ENCODE measurements at places on chromosomes 13 and 19.

- DNase-seq = no peak
Observed at GRCh38 chr13:81757348-81757970, 1416.5 kb upstream of the SPRY2 start.

DNA sequence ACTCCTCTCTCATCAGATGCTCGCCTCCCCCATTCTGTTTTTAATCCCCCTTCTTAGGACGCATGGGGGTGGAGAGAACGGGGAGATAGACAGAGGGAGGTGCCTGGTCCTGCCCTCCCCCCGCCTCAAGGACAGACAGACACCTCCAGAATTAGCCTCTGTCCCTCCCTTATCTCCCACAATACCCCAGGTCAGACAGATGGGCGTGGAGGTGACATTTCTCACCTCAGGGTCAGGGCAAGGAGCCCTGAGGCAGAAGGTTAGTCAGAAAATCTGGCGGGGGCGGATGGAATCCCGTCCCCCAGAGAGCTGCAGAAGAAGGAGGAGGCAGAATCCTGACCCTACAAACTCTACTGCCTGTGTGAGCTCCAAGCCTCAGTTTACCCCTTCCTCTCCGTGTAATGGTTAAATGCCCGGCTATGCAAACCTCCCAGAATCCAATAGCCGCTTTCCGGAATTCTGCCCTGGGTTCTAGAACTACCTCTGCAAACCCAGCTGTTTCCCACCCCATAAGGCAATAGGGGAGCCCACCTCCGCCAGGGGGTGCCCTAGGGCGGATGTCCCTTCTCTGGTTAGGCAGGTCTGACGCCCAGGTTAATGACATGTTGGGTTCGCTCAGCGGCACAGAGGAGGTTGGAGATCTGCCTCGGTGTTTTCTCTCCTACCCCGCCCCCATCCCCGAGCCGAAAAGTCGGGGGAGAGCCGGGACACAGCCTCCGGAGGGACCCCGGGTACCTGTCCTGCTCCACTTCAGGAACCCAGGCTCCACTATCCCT, 900 bp downstream of the PPP1R13L start:
- DNase-seq = peak; percentile 12

- no peak for DNase-seq
Observed at GRCh38 chr19:17599780-17600179, 44.3 kb downstream of the COLGALT1 start.

- DNase-seq = peak; percentile 98
Observed at GRCh38 chr13:102402290-102402689, 442 bp upstream of the FGF14 start.

GRCh38 chr13:50672025-50672424, 171.5 kb downstream of the DLEU7 start:
- no peak for DNase-seq

DNA sequence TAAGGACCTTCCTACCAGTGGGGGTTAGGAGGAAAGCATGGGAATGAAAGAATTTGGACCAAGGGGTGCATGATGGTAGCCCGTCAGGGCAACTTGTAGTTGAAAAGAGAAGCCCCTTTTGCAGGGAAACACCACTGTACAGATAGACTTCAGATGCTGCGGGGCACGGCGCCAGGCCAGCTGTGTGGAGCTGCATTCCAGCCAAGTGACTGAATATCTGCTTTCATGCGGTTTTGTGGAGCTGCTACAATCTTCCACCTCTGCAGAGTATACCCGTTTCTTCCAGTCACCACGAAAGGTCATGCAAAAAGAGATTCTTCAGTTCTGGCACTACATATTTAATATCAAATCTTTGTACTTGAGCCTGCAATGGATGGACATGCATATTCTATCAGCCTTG, 104.7 kb downstream of the RGCC start:
- no peak for DNase-seq

DNA sequence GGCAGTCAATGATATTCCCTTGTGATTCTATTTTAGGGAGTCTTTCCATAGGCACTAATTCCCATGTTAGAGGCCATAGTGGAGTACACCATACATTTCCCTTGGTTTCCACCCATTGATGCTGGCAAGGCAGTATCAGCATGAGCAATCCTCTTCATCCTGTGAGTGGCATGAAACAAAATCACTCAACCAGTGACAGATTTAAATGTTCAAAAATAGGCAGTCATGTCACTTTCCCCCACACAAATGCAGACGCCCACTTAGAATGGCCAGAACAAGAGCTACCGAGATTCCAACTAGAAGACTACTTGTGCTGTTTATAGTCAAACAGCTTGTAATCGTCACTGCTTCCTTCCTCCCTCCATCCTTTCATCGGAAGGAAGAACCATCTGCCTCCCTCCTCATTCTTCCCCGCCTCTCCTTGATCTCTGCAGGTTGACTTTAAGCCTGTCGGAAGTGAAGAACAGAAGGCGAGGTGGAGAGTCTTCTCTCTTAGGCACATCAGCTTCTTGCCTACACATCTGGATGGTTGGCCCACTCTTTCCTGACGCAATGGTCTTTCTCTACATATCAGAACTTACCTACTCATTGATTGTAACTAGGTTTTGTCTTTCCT, 22.6 kb downstream of the RASL11A start:
- no peak for DNase-seq

- no peak for DNase-seq
Observed at GRCh38 chr13:50358231-50359040, 343.2 kb downstream of the KCNRG start.

DNA sequence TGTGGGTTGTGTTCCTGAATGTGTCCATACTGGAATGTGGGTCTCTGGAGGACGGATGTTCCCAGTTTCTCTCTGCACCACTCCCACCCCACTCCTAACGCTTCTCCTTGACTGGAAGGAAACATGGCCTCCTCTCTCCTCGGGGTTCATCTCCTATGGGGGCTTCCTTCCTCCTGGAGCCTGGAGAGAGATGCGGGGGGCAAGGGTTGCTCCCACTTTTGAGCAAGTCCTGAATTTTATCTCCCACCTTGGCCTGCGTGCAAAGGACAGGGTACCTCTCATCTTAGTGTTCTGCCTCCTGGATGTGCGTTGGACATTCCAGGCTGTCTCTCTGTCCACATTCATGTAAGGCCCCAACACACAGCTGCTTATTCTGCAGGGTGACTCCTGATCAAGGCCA, 52.5 kb upstream of the UQCRFS1 start:
- no peak for DNase-seq

DNA sequence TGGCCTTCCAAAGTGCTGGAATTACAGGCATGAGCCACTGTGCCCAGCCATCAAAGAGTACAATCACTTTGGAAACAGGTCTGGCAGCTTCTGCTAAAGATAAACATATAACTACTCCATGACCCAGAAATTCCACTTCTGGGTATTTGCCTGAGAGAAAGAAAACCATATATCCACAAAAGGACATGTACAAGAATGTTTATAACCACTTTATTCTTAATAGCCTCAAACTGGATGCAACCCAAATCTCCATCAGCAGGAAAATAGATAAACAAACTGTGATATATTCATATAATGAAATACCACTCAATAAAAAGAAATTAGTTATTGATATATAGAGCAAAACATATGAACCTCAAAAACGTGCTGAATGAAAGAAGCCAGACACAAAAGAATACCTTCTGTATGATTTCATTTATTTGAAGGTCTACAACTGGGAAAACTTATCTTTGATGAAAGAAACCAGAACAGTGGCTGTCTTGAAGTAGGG, 40.5 kb downstream of the TEX26 start:
- DNase-seq = no peak

DNA sequence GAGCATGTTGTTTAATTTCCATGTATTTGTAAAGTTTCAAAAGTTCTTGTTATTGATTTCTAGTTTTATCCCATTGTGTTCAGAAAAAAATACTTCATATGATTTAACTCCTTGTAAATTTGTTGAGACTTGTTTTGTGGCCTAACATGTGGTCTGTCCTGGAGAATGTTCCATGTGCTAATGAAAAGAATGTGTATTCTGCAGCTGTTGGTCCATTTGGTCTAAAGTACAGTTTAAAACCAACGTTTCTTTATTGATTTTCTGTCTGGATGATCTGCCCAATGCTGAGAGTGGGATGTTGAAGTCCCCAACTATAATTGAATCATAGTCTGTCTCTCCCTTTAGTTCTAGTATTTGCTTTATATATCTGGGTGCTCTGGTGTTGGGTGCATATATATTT, 34.9 kb upstream of the TPP2 start:
- DNase-seq = no peak

GRCh38 chr13:21465710-21466160, 6.6 kb upstream of the ZDHHC20 start:
- no peak for DNase-seq

GRCh38 chr19:33796164-33796875, at the start of gene KCTD15:
KCTD15 (plus strand) TSS chr19:33796870; CDS start chr19:33800455, 3,585 bp downstream.
- DNase-seq = peak; percentile 62

DNA sequence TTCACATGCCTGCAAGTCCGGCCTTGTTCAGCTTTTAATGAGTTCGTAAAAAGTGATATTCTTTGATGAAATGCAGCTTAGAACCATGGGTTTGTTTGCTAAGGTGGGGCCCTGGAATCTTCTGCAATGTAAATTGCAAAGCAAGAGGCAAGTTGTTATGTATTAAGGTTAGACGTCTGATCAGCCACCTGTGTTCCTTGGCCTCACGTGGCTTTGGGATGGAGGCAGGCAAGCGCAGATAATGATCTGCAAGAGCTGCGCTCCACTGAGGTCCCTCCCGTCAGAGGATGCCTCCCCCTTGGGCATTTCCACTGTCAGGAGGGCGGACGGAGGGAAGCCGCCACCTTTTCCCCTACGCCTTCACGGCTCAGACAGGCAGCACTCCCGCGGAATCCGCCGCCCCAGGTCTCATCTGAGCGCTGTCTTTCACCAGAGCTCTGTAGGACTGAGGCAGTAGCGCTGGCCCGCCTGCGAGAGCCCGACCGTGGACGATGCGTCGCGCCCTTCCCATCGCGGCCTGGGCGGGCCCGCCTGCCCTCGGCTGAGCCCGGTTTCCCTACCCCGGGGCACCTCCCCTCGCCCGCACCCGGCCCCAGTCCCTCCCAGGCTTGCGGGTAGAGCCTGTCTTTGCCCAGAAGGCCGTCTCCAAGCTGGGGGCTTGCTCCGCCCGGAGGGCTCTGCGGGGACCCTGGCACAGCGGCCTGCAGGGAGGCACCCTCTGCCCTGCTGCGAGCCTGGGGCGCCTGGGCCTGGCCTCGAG, 110.9 kb downstream of the CRYL1 start:
- no peak for DNase-seq

- no peak for DNase-seq
Observed at GRCh38 chr13:97933776-97934175, 19.7 kb upstream of the IPO5 start.

- peak; percentile 26 for DNase-seq
Observed at GRCh38 chr13:48492470-48493065, 40.3 kb downstream of the RCBTB2 start.

- DNase-seq = no peak
Observed at GRCh38 chr13:65826657-65827056, 1403.5 kb downstream of the PCDH9 start.

- DNase-seq = no peak
Observed at GRCh38 chr19:13935765-13936510, 2.3 kb downstream of the PODNL1 start.

- DNase-seq = no peak
Observed at GRCh38 chr19:5993201-5993600, 15.3 kb upstream of the RANBP3 start.

DNA sequence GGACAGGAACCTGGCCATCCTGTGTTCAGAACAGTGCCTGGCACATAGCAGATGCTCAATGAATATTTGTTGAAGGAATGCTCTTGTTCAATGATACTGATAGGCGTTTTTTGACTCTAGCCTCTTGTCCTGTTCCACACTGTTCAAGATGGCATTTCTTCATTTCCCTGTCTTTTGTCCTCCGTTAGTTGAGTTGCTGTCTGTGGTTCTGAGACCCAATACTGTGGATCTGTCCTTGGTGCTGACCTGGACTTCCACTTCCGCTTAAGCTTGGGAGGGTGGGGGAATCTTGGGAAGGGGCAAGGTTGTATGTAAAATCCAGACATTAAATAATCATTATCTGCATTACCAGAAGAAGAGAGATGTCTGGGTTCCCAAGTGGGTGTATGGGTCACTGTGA, 8.3 kb upstream of the KCNN4 start:
- DNase-seq = no peak

- DNase-seq = no peak
Observed at GRCh38 chr13:39566216-39566869, 36.6 kb downstream of the LHFPL6 start.
